Jurkat, Clone E6-1 (cell line): ENCODE measurements at places on chromosomes 6 and 20.

DNA sequence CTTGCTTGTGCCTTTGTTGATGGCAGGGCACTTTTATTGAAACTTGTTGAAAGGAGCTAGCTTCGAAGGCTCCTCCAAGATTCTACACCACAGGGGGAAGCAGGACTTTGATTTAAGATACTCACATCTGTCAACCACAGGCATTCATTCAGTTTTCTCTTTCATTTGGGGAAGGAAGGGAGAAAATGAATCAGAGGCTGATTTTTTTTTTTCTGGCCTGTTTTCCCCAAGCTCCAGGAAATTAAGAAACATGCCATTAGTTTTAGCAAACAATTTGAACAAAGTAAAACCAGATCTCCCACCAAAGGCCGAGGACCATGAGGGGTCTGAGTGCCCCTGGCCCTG is 8.7 kb upstream of the APCDD1L start:
- no peak for DNase-seq

GRCh38 chr6:23534351-23534750 is 591.7 kb upstream of the NRSN1 start:
- no peak for DNase-seq

GRCh38 chr20:48866936-48867335 is 39.1 kb upstream of the PREX1 start:
- no peak for DNase-seq

DNA sequence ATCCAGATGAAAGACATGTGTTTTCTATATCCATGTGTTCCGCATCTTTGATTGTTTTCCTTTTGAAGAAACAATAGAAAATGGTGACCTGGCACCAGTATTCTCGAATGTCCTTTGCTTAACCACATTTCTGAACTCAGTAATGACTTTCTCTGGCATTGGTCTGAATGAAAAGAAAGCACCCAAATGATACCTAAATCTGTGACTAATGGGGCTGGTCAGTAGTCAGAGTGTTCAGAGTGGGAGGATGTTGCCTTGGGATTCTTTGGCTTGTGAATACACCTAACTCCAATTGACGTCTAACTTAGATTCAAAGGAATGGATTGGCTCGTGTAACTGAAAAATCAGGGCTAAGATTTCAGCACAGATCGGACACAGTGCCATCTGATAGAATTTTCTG is 27.1 kb downstream of the PARD6B start:
- no peak for DNase-seq

DNA sequence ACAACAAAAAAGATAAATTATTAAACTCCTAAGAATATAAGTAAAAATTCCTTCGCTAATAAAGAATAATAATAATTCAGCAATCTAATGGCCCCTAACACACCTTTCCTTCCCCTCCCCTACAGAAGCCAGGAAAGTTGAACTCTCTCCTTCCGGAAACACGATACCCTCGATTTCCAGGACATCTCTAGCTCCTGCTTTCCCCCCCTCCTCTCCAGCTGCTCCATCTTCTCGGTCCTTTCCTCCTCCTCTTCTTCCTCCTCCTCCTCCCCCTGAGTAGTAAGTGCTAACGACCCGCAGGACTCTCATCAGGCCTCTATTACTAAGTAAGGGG is 603 bp downstream of the TASP1 start:
- DNase-seq = no peak

- no peak for DNase-seq
Observed at GRCh38 chr20:57671662-57672061, 38.2 kb downstream of the PMEPA1 start.

DNA sequence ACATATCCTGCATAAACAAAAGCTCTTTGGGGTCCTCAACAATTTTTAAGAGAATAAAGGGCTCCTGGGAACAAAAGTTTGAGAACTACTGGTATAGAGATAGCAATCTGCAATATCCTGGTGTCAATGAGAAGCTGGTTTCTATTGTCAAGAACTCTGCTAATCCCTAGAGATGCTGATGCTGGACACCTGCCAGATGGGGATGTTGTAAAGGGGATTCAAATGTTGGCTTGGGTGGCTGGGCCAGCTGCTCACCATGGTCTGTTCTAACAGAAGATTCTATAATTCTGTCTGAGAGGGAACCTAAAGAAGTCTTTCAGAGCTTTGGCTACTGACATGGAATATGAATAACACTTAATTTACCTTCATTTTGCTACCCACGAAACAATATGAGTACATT is 137.8 kb downstream of the BTBD9 start:
- DNase-seq = no peak

DNA sequence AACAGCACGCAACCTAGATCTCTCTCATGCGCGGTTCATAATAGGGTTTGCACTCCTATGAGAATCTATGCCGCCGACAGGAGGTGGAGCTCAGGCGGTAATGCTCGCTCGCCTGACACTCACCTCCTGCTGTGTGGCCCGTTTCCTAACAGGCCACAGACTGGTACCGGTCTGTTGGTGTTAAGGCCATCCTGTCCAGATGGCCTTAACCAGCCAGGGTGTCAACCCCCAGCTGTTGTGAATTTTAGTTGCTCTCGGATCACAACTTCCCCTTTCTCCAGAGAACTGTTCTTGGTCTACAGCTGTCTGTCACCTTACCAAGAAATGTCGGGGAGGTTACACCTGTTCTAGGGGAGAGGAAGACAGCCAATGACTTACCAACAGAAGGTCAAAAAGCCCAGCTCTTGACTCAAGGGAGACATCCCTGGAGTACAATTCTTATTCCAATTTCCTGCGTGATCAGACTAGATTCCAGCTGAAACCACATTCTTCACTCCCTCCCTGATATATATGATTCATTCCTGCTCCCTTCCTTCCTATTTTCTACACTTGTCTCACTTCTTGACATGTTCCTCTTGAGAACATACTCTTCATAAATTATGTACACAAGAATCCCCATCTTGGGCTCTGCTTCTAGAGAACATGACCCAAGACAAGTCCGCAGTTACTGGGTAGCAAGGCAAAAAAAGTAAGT is 23.1 kb upstream of the DNAAF9 start:
- no peak for DNase-seq

GRCh38 chr6:46539866-46540265 is 48.6 kb upstream of the RCAN2 start:
- DNase-seq = no peak

- no peak for DNase-seq
Observed at GRCh38 chr6:45808042-45808645, 207.5 kb downstream of the CLIC5 start.

- DNase-seq = no peak
Observed at GRCh38 chr20:16459019-16459700, 114.1 kb downstream of the KIF16B start.
